ENCODE measurements at places on chromosomes 2 and 18.

DNA sequence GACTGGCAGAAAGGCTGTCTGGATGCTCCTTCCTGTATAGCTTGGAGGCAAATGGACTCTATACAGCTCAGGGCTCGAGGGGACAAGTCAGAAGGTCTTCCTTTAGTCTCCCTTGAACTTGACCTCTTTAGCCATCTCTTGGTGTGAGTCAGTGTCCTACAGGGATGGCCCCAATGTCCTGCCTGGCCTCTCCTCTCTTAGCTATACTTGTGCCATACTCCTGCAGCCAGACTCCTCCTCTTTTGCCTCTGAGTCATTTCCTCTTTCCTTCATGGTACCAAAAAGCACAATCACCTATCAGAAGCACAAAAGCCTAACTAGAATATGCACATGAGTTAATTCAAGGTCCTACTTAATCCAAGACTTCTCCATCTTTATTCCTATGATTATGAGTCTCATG lies 112.7 kb downstream of the XRCC5 start:
- no peak for DNase-seq

- DNase-seq, result no peak
These were observed 690.2 kb upstream of the CHAC2 start for GRCh38 chr2:53077413-53077812.

GRCh38 chr2:134277223-134277622 lies 23.4 kb downstream of the MGAT5 start:
- DNase-seq, result no peak

- no peak for DNase-seq
These were observed 57.6 kb downstream of the MYOM1 start for GRCh38 chr18:3162181-3162580.

DNA sequence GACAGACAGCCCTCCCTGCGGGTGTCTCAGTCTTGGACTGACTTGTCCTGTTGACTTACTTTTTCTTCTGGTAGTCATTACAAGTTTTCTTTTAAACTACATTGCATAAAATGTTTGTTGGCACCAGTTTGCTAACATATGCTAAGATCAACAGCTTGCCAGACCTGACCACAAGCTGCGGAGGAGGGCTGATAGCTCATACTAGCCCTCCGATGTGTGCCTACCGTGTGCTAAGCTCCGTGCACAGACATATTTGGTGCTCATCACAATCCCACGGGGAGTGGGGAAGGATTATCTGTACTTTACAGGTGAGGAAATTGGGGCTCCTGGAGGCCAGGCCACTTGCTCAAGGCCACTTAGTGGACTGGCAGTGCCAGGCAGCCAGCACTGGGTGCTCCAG lies 72.8 kb upstream of the YPEL5 start:
- no peak for DNase-seq

- DNase-seq, result no peak
These were observed 64.3 kb upstream of the FZD7 start for GRCh38 chr2:201969241-201969937.

- DNase-seq, result no peak
These were observed 4.8 kb upstream of the B3GNT7 start for GRCh38 chr2:231390667-231391066.

- DNase-seq, result no peak
These were observed 223.5 kb downstream of the NDUFA10 start for GRCh38 chr2:239801404-239802184.

- DNase-seq, result no peak
These were observed 80.8 kb upstream of the LPIN2 start for GRCh38 chr18:3093624-3094337.

DNA sequence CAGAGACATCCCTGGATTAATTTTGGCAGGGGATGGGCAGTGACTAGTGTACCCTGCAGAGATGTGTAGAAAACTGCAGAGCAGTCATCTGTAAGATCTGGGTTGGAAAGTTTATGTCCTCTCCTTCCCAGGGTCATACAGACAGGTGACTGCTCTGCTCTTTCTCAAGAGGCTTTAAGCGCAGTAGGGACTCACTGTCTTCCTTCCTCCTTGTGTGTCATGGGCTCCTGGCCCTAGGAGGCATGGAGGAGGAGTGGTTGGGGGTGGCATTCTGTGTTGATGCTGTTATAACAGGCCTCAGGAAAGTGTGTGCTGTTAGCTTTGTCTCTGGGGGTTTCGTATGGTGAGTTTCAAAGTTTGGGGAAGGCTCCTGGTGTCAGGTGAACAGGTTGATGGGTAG lies 130.5 kb upstream of the MGAT5 start:
- no peak for DNase-seq

- peak; percentile 45 for DNase-seq
These were observed 542 bp downstream of the PGAP1 start for GRCh38 chr2:196925768-196926561.

GRCh38 chr2:69483696-69484095 lies 46.5 kb upstream of the NFU1 start:
- DNase-seq, result no peak

- no peak for DNase-seq
These were observed 172.1 kb downstream of the SETBP1 start for GRCh38 chr18:44852818-44853217.

- no peak for DNase-seq
These were observed 28.9 kb downstream of the RPIA start for GRCh38 chr2:88720399-88720798.

DNA sequence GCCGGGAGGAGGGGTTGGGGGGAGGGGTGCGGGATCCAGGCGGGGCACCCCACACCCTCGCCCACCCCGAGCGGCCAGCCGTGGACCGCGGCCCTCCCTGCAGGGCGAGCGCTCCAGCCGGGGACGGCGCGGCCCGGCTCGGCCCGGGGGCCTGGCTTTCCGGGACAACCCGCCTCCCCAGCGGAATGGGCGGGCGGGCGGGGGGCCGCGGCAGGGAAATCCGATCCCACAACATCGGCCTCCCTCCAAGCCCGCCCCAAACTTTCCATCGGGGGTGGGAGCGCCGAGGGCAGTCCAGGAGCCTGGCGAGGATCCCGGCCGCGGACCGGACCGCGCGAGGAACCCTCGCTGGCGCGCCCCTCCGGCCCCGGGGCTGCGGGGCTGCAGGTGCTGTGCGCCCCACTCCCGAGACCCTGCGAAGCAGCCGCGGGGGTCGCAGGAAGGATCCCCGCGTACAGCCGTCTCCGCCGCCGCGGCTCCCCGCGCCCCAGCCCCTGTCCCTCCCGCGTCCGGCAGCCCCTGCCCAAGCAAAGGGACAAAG lies 529 bp downstream of the SEMA4C start:
- DNase-seq, result peak; percentile 32

DNA sequence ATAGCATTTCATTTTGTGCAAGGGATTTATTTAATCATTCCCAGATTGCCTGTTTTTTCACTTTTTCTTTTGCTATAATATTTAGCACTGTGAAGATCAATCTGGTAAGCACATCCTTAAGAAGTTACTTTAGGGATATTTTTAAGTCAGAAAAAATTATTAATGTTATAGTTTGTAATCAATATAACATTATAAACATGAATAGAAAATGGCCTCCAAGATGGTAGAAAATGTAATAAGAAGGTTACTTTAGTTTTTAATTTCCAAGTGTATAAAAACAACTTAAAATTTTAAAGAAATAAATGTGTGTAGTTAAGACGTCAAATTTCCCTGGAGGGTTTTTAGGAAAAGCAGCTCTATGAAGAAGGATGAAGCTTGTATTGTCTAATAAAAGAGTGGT lies 81.9 kb upstream of the SERPINE2 start:
- no peak for DNase-seq

DNA sequence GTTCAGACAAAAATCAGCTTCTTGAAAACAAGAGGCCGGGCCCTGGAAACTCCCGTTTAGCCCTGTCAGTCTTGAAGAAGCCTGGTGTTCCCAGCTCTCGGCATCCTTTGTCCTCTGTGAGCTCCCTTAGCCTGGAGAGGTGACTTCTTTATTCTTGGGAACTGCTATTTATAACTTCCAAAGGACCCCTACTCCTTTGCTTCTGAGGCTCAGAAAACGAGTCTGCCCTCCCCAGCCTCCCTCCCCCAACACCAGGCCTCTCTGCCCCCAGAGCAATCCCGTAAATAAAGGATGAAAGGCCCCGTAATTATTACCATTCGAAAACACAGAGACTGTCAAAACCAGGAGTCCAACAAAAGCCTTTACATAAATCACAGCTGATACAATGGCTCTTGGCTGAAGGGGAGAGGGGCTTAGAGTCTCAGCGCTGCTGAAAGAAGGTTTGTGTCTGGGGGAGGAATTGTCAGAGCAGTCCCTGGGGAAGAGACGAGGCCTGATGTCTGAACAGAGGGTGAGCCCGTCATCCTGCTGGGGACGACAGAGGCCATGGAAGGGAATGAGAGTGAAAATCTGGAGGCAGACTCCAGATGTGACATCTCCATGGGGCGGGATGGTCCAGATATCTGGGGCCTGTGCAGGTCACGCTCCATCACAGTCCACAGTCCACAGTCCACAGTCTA lies 283.0 kb downstream of the MYCN start:
- DNase-seq, result no peak

DNA sequence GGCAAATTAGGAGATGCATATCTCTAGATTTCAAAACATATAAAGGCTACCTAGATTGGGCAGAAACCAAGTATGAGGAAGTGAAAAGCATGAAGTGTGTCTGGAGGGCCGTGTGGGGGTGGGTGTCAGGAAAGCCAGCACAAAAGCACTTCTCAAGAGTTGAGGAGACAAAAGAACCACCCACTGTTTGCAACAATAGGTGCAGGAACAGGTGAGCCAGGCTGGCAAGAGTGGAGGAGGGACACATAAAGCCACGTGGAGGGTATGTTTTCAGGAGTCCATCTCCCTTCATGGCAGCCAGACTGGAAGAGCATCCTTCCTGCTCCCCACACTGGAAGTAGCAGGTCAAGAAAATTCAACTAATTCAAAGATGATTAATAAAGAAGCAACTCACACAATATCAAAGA lies 96.4 kb downstream of the CERS6 start:
- DNase-seq, result no peak

GRCh38 chr2:54579682-54580620 lies 123.8 kb downstream of the SPTBN1 start:
- DNase-seq, result peak; percentile 61

DNA sequence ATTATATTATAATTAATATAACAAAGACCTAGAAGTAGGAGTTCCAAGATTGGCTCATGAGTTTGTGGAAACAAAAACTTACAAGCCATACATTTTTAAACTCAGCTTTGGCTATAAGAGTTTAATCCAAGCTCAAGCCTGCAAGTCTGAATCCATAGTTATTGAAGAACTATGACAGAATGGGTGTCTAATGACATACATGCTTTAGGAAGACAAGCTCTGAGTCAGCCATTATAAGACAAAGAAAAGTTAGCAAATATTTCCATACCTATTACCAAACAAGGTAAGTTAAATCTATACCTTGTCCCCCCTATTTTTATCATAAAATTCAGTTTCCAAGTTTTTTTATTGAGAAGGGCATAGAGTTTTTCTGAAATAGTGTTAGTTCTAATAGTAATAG lies 95.6 kb downstream of the POLR1A start:
- no peak for DNase-seq

GRCh38 chr18:56505293-56505692 lies 133.1 kb downstream of the TXNL1 start:
- DNase-seq, result no peak

GRCh38 chr2:157572725-157573124 lies 55.9 kb downstream of the ACVR1C start:
- no peak for DNase-seq

DNA sequence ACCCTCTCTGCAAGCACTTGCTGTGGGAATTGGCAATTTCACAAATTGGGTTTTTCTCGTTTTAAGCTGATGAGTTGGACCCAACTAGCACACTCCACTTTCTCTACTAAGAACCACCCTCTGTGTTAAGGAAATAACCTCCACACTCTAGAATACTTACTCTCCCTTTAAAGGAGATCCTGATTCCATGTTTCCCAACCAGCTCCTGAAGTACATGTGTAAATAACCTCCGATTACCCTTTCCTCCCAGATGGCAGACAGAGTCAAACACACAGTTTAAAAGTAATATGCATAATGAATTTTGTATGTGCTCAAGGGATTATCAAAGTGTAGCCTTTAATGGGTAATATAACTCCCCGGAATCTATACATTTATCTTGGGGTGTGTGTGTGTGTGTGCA lies 171.3 kb upstream of the OSR1 start:
- DNase-seq, result no peak

- no peak for DNase-seq
These were observed 16.4 kb downstream of the VIL1 start for GRCh38 chr2:218435003-218435982.

- no peak for DNase-seq
These were observed 13.9 kb upstream of the RMND5A start for GRCh38 chr2:86706220-86706619.

GRCh38 chr18:58630071-58630470 lies 1.2 kb upstream of the ALPK2 start:
- no peak for DNase-seq

GRCh38 chr2:37656512-37657423 lies 14.7 kb downstream of the CDC42EP3 start:
- DNase-seq, result no peak

DNA sequence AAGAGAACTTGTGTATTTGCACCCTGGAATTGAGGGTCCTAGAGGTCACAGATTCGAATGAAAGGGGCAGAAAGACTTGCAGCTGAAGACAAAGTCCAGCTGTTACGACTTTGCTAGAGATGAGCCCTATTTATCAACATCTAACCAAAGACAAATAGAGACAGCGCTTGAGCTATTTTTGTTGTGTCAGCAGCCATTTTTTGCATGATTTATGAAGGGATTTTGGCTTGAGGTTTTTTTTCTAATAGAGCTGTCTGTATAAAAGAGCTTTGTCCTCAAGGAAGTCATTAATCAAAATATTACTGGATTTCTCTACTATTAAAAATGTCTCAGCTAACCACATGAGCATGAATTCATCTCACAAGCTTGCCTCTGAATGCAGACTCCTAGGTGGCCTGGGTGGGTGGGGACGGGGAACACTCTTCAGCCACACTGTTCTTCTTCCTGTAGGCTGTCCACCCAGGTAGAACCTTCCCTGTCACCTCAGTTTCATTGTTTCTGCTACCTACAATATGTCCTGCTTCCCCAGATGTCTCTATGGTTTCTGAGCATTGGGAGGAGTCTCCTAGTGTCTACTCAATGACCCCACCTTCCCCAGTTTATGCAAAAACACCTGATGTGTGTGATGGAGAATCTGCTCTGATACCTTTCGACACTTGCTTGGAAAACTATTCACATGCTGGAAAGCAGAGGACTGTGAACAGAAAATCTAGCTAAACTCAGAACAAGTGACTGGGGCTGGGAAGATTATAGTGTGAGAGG lies 7.2 kb upstream of the CD226 start:
- DNase-seq, result no peak

DNA sequence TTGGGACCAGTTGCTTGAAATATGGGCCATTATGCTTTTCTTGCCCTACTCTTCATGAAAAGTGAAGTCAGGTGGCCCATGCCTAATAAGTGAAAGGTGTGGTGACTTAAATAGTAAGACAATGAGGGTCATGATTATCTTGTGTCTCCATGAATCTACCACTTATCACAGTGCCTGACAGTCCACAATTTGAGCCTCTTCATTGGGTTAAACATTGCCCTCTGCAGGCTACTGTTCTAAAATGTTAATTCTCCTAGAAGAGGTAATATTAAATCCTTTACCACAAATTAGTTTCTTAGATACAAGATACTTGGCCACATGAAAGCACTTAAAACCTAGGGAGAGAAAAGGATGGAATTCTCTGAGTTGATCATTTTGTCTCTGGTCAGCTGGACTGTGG lies 4.0 kb downstream of the EGR4 start:
- DNase-seq, result no peak
